Posterior cingulate gyrus (tissue), 11 donors: ENCODE measurements at places on chromosomes 4 and X.

GRCh38 chrX:111928456-111928855, 52.5 kb downstream of the TRPC5OS start:
- DNase-seq, result no peak

DNA sequence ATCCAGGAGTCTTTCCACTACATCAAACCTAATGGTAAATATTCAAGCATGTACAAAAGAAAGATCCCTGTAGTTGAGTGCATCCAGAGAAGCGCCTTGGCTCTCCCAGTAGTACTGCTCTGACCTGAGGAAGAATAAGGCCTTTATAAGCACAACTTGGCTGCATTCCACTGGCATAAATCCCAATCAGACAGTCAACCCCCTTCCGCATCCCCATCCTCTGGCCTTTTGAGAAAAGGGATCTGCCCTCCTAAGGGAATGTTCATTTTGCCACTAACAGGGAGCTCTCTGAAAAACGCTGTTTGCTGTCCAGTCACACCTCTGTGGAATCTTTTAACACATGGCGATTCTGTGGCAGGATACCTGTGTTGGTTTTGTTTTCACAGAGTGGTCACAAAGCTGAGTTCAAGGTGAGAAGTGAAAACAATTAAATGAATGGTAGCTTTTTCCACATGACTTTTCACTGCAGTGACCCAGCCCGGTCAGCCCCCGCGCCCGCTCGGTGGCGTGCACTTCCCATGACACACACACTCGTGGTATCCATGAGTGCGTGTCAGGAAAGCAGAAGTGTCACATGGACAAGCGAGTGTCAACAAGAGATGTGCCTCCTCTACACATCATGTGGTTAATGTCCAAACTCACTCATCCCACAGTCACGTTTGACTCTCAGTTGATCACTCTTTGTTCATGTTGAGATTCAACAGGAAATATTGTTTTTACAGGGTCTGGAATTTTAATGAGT, 112.2 kb upstream of the ENPP6 start:
- DNase-seq, result no peak

DNA sequence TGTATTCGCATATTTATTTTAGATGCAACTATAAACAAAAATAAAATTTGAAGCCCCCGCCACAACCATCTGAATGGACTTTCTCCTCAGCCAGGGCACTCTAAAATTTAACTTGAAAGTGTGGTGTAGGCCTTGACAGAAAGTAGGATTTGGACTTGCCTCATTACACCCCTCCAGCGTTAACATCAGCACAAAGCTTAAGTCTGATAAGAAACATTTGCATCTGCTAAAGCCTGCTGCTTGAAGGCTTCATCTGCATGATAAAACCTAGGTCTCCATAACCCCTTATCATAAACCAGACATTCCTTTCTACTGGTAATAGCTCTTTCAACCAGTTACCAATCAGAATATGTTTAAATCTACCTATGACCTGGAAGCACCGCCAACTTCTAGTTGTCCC, 1046.5 kb downstream of the FAT4 start:
- no peak for DNase-seq

DNA sequence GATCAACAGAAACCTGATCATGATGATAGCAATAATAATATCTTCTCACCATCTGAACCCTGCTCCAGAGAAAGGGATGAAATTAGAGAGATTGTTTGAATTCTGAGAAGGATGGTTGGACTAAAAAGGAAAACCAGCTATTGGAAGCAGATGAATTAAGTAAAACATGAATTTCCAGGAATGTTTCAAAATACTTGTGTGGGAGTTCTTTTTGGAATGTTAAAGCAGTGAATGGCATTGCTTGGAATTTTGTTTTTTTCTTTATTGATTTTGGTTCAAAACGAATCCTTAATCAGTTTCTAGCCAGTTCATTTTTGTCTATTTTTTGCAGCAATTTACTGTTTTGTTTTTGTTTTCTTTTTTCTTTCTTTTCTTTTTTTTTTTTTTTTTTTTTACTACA, 150.3 kb downstream of the NHS start:
- no peak for DNase-seq
